Renal cortex interstitium (tissue), 15 donors: ENCODE measurements at places on chromosomes 11 and 22.

GRCh38 chr11:43732225-43732624 lies 51.7 kb downstream of the HSD17B12 start:
- no peak for DNase-seq

- DNase-seq, result no peak
Measured at GRCh38 chr11:86957976-86958646, 2.9 kb upstream of the FZD4 start.

DNA sequence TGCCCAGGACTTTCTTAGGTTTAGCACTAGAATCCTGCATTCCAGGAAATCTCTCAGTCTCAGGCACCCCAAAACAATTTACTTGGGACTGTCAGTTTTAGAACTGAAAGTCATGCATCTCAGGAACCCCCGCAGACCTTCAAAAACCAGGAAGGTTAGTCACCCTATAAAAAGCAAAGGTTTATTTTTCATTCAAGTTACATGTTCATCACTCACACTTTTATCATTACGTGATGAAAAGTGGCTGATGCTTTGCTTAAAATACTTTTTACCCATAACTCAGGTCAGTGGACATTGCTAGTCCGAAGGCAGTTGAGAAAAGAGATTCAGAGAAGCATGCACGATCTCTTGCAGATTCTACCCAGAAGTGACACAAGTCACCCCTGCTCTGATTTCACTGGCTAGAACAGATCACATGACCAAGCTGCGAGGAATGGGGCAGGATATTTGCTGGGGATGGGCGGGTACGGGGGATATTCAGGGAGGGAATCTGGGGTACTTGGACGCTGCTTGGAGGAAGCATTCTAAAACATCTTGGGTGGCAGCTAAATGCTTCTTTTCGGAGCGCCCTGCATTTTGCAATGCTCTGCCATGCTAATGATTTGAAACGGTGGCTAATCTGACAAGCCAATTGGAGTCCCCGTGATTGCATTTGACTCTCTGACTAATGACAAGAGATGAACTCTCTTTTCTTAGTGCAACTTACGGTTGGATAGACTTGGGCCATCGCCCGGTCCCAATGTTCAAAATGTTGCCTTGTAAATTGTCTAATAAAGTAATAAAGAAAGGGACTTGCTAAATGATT lies 110.2 kb downstream of the MIAT start:
- DNase-seq, result no peak

GRCh38 chr11:95907476-95907875 lies 16.4 kb downstream of the MTMR2 start:
- DNase-seq, result no peak

- no peak for DNase-seq
Measured at GRCh38 chr11:74288161-74288560, 23.3 kb downstream of the P4HA3 start.
